ENCODE measurements at places on chromosomes 16 and 17.

GRCh38 chr17:45977506-45977824, 21.6 kb upstream of the STH start:
- DNase-seq, result no peak

GRCh38 chr17:32980230-32980629, 11.4 kb upstream of the SPACA3 start:
- DNase-seq, result no peak

DNA sequence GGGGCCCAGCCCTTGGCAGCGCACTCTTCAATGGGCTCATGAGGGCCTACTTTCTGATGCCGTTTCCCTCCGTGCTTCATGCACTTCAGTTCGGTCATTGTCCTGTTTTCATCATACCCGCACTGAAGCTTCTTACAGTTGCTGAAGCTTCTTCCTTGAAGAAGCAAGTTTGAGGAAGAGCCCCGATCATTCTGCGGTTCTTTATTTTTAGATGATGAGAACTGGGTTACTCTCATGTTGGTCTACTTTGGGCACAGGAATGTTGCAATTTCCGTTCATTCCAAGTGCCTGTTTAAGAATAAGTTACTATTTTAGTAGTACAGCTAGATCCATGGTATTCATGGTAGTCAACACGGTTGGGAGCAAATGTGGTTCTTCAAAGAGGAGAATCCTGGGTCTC, 587.7 kb upstream of the HSBP1 start:
- no peak for DNase-seq

DNA sequence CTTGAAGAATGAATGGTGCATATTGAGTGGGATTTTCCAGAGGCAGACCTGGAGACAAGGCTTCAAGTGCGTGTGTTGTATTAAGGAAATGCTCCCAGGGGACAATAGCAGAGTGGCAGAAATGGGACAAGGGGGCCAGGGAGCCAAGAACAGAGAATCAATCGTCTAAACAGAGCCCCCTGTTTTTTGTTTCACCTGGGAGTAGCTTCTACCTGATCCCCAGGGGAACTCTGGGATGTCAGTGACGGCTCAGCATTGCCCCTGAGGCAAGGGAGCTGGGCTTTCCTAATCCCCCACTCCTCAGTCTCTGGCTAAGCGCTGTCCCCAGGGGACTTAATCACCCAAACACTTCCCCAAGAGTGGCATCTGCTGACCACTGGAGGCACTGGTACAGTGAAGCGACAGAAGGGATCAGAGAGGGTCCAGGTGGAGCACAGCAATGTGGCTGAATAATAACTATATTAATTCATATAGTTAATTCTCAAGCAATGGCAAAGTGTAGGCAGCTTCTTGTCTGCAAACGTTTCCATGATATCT, 35.7 kb upstream of the C16orf78 start:
- DNase-seq, result no peak

DNA sequence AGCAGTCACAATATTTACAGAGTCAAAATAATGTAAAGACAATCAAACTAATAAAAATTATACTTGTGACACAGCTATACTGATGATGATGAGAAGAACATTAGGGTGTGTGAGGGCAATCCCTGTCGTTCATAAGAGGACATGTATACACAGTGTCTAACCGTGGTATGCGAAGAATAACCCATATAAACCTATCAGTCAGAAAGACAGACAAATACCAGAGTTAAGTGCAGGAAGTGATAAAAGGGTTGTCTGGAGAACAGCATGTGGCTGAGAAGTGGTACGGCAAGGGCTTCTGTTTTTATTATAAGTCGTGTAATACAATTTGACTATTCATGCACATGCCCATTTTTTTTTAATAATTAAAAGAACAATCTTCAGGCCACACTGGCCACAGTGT, 46.7 kb downstream of the LMF1 start:
- DNase-seq, result no peak

DNA sequence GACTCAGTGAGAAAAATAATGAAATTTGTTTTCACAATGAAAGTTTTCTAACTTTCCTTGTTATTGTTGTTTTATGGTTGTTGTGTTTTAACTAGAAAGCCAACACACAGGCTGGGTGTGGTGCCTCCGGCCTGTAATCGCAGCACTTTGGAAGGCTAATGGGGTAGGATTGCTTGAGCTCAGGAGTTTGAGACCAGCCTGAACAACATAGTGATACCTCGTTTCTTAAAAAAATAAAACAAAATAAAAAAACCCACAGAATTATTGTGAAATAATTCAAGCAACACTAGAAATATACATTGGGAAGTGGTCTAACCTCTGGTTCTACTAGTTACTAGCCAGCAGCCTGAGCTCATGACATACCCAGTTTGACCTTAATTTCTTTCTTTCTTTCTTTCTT, 630 bp downstream of the MILR1 start:
- no peak for DNase-seq

DNA sequence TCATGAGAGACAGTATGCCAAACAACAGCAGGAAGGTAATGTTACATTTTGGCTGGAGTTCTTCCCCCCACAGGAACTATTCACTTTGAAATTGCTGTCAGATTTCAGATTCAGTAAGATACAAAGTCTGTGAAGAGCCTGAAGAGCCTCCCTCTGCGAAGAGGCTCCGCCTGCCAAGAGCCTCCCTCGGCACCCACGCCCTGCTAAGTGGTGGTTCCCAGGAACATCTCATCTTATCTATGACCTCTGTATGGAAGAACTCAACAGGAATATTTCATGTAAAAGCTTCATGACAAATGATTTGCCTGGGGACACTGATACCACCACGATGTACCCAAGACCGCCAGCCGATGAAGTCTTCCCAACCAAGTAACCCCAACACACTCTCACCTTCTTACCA, 3.2 kb downstream of the ZC3H7A start:
- no peak for DNase-seq

DNA sequence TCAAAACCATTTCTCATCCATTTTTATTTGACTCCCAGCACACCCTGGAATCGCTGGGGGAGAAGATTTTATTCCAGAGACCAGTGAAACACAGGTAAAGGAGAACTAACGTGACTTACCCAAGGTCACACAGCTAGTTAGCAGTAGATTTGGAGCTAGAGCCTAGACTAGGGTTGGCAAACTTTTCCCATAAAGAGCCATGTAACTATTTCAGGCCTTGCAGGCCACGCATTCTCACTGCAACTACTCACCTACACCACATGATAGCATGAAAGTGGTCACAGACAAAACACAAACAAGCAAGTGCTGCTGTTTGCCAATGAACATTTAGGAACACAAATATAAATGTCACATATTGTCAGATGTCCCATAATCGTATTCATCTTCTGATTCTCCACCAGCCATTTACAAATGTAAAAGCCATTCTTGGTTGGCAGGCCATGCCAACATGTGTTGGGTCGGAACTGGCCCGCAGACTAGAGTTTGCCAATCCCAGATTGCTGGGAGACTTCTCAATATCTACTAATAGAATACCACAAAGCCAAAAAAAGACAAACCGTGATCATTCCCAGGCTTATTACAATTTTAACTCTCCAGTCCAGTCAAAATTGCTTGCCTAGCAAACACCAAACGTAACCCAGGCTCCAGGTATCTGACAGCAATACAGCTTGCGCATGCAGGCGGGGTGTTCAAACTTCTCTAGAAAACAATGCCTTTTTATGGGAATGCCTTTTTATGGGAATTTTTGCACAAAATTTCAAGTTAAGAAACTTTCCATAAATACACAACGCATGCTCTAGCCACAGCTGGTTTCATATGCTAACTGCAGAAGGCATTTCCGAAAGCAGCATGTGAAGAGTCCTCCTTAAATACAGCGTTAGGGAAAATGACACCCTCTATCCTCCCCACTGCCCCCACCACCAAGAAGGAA, 20.9 kb downstream of the ZFHX3 start:
- DNase-seq, result no peak

DNA sequence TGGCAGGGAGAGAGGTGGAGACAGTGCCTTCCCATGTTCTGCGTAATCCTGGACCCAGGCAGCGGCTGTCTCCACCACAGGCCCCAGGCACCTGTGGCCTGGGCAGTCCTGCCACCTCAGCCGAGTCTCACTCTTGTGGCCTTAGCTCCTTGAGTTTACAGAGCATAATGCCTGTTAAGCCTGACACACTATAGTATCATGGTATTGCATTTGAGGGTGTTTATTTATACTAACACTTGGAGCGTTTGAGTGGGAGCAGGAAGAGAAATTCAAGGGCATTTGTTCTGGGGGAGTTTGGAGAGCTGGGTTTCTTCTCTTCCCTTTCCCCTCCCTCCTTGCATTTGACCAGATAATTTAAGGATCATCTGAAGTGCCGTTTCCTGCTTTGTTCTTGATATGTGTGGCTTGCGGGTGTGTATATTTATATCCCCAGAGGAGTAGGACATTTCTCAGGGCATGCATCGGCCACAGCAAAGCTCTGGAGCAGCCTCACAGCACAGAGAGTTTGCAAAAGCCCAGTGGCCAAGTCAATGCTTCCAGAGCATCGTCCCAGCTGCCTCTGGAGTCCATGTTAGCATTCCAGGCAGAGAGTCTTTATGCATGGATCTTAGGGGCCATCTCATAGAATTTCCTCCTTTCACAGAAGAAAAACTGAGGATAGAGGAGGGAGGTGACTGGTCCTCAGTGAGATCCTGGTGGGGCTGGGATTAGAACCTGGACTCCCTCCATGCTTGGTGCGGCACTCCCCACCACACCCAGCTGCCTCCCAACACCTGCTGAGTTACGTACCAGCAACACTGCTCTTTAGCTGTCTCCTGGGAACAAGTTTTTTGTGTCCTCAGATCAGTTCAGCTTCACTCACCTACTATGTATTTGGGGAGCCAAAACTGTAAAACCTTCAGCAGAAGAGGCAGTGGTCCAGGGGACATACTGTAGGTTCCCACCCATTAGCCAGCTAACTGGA, 222.8 kb downstream of the CCDC182 start:
- no peak for DNase-seq

DNA sequence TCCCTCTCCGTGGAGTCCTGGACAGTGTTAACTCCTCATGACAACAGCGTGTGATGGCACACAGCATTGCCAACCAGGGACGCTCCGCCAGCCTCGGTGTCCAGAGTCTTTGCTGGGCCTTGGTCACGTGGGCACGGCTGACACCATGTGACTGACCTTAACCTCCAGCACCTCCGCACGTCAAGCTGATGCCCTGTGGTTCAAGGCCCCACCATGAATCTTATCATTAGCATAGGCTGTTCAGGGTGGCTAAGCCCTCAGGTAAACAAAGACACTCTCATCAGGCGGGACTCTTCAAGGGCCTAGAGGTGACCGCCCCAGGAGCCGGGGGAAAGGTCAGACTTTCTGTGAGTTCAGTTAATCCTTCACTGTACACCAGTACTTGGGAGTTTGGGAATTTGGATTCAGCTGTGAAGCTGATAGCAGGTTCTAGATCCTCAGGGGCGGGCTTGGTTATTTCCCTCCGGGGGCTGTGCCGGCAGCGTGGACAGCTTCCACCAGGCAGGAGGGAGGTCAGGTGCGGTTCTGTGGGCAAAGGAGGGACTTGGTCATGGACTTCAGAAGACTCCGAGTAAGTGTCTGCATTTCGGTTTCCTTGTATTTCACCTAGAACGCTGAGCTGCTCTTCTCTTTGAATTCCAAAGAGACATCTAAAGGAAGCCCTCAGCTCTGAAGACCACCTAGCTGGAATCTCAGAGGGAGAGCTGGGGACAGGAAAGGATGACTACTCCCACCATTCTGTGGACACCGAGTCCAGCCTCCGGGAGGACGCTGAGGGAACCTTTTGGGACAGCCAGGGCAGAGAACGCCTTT, 195.5 kb upstream of the CIBAR2 start:
- DNase-seq, result no peak

GRCh38 chr17:60395508-60396065, 3.7 kb upstream of the USP32 start:
- DNase-seq, result no peak

DNA sequence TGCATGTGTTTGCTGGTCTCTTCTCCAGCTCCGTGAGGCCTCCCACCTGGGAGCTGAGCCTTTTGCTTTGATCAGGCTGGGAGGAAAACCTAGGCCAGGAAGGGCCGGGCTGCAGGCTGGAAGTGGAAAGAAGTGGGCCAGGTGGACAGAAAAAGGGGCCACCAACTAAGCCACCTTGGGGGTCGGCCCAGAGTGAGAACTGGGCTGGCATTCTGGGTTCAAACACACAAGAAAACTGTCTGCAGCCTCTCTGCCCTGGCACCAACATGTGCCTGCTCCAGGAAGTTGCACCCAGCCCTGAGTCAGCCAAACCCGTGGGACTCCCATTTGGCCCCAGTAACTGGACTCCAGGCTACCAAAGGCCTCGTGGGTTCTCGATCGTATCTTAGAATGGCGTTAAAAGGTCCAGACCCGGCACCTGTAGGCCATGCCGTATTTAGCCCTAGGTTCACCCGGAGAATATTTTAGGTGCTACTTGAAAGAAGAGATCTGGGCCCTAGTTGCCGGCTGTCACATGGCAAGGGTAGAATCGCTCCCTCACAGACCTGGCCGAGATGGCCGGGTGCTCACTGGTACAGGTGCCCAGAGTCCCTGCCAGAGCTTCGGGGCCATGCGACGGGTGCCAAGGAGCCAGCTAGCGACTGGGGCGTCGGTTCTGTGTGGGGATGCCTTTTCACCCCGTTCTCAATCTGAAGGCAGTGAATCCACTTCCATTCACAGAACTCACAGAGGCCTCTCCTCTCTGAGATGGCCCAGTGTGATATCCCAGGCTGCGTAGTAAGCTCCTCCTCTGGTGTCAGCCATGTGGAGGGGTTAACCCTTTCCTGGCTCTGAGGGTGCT, 236.6 kb downstream of the MRTFB start:
- DNase-seq, result no peak

- DNase-seq, result peak; percentile 49
Measured at GRCh38 chr17:8300627-8301242, 5.5 kb upstream of the SLC25A35 start.

GRCh38 chr17:77429969-77430752, 289.4 kb downstream of the SEC14L1 start:
- DNase-seq, result peak; percentile 93

DNA sequence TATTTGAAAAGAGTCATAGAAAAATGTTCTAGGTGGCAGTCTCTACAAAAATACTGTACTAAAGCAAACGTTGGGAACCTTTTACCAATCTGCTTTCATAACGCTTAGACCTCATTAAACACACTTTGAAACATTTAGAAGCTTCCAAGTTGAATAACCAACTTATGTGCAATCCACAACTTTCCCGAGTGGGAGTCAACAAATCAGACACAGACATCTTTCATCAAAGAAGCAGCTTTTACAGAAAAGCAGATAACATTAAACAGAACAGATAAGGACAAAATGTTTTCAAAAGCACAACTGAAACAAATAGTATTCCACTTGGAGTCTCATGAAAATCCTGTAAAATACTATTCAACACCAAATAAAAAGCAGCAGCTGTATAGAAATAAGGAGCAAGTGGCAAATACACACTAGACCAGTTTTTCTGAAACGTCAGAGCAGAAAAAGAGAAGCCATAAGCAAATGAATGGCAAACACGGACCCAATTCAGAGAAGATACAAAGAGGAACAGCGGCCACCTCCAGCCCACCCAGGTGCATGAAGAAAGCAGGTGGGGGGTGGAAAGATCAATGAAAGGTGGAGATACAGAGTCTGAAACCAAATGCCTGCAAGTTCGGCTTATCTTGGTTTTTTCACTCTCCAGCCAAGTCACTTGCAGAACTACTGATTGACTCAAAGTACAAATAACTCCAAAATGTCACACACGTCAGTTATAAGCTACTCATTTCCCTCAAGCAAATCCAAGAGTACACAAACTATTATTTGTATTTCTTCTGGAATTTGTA, 18.4 kb upstream of the FBF1 start:
- DNase-seq, result no peak

- peak; percentile 73 for DNase-seq
Measured at GRCh38 chr16:89722392-89723278, 1.3 kb downstream of the ZNF276 start.
